Activated CD8-positive, alpha-beta memory T cell treated with anti-CD3 and anti-CD28 coated beads, Interleukin-2, amount 10 ng/mL, durations not matched to agents 7 days and 5 days (primary cell): ENCODE measurements at places on chromosomes 12 and 14.

GRCh38 chr14:76901171-76902055, 75.2 kb downstream of the LRRC74A start:
- no peak for DNase-seq
- H3K4me3 ChIP-seq, result no peak overlapping the region
- H3K27ac ChIP-seq, result no peak overlapping the region
- no peaks in the 10 kb centered on the region for H3K36me3 ChIP-seq
- H3K27me3 ChIP-seq, result peaks cover 7% of the 10 kb centered on the region

DNA sequence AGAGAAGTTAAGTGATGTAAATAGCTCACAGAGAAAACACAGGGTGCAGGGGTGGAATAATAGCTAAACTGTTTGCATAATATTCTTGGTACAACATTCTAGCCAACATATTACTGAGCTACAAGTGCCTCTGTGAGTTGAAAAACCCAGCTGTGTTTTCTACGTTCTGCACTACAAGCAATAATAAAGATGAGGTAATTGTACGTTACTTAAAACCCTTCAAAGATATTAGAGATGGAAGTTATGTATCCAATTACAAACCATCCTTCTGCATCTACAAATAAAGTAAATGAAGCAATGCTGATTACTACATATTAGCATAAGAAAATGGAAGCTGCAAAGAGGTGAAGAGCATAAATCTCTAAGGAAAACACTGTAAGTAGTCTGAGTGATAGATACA, 271.4 kb downstream of the SSPN start:
- no peak for DNase-seq
- no peak overlapping the region for H3K27ac ChIP-seq

- no peak for DNase-seq
- no peaks in the 10 kb centered on the region for H3K27me3 ChIP-seq
- H3K27ac ChIP-seq, result no peak overlapping the region
- no peak overlapping the region for H3K4me3 ChIP-seq
These were observed 155.8 kb downstream of the NTF3 start for GRCh38 chr12:5587711-5588121.

GRCh38 chr12:49698619-49699545, 8.3 kb downstream of the FMNL3 start:
- DNase-seq, result peak; percentile 79
- H3K4me3 ChIP-seq, result peak overlapping the region; percentile 66
- peaks cover 41% of the 10 kb centered on the region for H3K4me1 ChIP-seq
- H3K36me3 ChIP-seq, result no peaks in the 10 kb centered on the region
- H3K27me3 ChIP-seq, result no peaks in the 10 kb centered on the region

DNA sequence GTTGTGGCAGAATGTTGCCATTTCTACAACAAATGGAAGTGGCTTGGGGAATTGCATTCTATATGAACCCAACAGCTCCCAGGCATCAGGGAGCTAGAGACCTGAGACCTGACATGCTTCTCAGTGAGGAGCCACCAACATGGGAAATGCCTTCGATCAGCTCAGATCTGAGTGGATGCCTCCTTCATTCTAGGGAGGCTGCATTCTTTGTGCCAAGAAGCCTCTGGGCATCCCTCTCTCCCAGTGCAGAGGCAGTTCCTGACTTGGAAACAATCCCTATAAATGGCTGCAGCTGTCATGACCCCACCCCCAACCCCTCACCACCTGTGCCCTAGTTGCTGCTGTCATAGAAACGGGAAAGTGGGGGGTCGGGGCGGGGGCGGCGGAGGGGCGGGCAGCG, 196.3 kb downstream of the PPM1H start:
- peaks cover 4% of the 10 kb centered on the region for H3K27me3 ChIP-seq
- H3K27ac ChIP-seq, result no peak overlapping the region
- H3K4me3 ChIP-seq, result no peak overlapping the region
- DNase-seq, result no peak
- H3K4me1 ChIP-seq, result peaks cover 6% of the 10 kb centered on the region

- H3K27ac ChIP-seq, result no peak overlapping the region
- no peaks in the 10 kb centered on the region for H3K36me3 ChIP-seq
- H3K4me3 ChIP-seq, result no peak overlapping the region
These were observed 391.8 kb upstream of the DCN start for GRCh38 chr12:91574391-91574790.

- no peaks in the 10 kb centered on the region for H3K36me3 ChIP-seq
- peak overlapping the region; percentile 87 for H3K27ac ChIP-seq
- peak overlapping the region; percentile 94 for H3K4me3 ChIP-seq
- DNase-seq, result no peak
- H3K27me3 ChIP-seq, result no peaks in the 10 kb centered on the region
These were observed 559 bp upstream of the LMBR1L start for GRCh38 chr12:49111206-49111605.

DNA sequence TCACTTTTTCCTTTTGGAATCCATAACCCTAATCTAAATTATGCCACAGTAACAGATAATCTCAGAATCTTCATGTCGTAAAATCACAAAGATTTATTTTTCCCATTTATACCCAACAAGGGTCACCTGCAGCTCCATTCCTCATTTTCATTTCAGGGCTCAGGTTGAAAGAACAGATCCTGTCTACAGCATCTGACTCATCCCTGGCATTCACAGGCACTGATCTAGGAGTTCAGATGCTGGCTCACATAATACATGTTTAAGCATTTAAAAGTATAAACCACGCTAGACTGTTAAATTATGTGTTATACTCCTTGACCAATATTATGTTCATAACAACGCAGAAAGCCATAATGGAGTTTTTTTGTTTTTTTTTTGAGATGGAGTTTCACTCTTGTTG, 58.3 kb downstream of the STON2 start:
- H3K4me1 ChIP-seq, result no peaks in the 10 kb centered on the region
- no peak for DNase-seq
- H3K27me3 ChIP-seq, result peaks cover 23% of the 10 kb centered on the region
- H3K36me3 ChIP-seq, result no peaks in the 10 kb centered on the region
- H3K27ac ChIP-seq, result no peak overlapping the region
- no peak overlapping the region for H3K4me3 ChIP-seq

GRCh38 chr12:105899589-105899988, 239.2 kb downstream of the NUAK1 start:
- no peak overlapping the region for H3K27ac ChIP-seq
- H3K4me1 ChIP-seq, result no peaks in the 10 kb centered on the region
- no peaks in the 10 kb centered on the region for H3K27me3 ChIP-seq
- no peak for DNase-seq
- H3K36me3 ChIP-seq, result no peaks in the 10 kb centered on the region

DNA sequence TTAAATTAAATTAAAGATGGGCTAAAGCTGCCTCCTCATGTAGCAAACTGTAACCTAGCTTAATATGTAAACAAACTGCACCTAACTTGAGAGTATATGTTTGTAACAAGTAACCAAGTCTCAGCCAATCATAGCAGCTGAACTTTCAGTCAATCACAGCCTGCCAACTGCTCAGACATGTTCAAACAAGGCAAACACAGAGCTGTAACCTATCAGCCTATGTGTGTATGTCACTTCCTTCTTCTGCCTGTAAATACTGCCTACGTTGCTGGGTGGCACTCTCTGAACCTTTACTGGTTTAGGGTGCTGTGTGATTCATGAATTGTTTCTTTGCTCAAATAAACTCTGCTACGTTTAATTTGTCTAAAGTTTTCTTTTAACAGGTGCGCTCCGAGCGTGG, 2.9 kb downstream of the SERPINA6 start:
- H3K36me3 ChIP-seq, result no peaks in the 10 kb centered on the region
- H3K4me1 ChIP-seq, result no peaks in the 10 kb centered on the region
- peaks cover 5% of the 10 kb centered on the region for H3K27me3 ChIP-seq
- H3K4me3 ChIP-seq, result no peak overlapping the region
- no peak overlapping the region for H3K27ac ChIP-seq
- DNase-seq, result no peak

DNA sequence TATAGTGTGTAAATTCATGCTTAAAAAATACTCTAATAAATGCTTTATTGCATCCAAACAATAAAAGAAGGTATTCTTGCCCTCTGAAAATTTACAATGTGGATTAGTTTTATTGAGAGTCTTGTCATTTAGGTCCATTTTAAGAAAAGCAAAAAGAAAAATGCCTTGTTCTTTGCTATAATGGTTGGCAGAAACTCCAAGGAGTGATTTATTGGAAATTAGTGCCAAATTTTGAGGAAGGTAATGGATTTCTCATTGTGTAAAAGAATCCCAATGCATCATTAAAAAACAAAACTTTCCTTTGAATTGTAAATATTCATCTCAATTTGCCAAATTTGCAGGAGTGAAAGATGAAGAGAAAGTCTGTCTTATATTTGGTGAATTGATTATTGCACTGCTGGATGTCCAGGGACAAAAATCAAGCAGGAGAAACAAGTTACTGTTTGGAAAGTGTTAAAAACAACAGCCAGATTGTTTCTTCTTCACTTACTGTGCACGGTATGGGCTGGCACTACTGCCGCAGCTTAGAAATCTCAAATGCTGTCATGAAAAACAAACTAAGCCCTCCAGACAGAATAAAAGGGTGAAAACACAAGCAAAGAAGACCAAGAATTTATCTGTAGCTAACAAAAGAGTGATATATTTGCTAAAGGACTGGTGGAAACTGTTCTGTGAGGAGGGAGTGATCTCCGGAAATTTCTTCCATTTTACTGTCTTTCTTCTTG, 511.7 kb downstream of the TMTC2 start:
- H3K4me1 ChIP-seq, result no peaks in the 10 kb centered on the region
- no peak overlapping the region for H3K27ac ChIP-seq
- H3K36me3 ChIP-seq, result no peaks in the 10 kb centered on the region
- H3K4me3 ChIP-seq, result no peak overlapping the region

- no peak for DNase-seq
- no peak overlapping the region for H3K27ac ChIP-seq
- peaks cover 5% of the 10 kb centered on the region for H3K4me1 ChIP-seq
- no peaks in the 10 kb centered on the region for H3K36me3 ChIP-seq
- no peak overlapping the region for H3K4me3 ChIP-seq
These were observed 10.9 kb downstream of the PELI2 start for GRCh38 chr14:56129092-56129491.

DNA sequence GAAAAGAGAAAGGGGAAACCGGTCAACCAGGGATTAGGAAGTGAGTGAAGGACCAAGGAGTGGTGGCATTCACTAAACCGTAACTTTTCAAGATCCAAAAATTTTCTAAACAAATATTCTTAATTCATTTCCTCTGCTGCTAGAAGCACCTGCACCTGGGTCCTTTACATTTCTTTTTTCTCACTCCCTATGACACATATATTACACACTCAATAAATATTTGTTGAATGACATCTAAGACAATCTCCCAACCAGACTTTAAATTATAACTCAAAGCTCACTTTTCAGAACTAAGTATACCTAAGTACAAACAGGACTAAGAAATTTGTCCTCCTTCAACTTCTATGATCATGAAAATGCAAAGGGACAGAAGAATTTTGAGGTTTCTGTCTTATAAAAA, 11.1 kb downstream of the TTC5 start:
- no peaks in the 10 kb centered on the region for H3K27me3 ChIP-seq
- H3K4me1 ChIP-seq, result peaks cover 8% of the 10 kb centered on the region
- no peak overlapping the region for H3K4me3 ChIP-seq
- peaks cover 43% of the 10 kb centered on the region for H3K36me3 ChIP-seq
- DNase-seq, result no peak
- H3K27ac ChIP-seq, result no peak overlapping the region

DNA sequence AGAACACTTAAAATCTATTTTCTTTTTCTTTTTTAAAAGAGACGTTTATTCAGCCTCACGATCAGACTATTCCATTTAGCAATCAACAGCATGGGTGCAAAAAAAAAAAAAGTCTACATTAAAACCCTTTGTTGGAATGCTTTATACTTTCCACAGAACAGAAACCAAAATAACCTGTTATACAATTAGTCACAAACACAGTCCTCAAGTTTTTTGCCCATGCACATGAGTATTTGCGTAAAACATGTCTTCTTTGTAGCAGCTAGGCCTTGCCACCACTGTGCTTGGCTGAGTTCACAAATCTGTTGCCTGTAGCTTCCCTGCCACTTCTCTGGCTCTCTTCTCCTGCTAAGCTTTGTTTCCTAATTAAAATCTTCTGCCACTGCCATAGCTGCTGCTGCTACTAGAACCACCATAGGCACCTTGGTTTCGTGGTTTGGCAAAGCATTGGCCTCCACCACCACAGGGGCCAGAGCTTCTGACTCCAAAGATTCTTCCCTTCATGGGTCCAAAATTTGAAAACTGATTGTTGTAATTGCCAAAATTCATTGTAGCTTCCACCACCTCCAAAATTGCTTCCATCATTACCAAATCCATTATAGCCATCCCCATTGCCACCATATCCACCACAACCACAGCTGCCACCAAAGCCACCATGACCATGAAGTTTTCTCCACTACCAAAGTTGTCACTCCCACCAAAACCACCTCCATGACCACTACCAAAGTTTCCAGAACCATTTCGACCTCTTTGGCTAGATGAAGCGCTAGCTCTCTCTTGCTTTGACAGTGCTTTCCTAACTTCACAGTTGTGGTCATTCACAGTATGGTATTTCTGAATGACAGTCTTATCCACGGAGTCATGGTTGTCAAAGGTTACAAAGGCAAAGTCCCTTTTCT, 38.1 kb downstream of the KLRG1 start:
- H3K4me3 ChIP-seq, result peak overlapping the region; percentile 53
- DNase-seq, result peak; percentile 65
- H3K27ac ChIP-seq, result peak overlapping the region; percentile 85
- H3K27me3 ChIP-seq, result peaks cover 7% of the 10 kb centered on the region
- H3K4me1 ChIP-seq, result peaks cover 18% of the 10 kb centered on the region
- H3K36me3 ChIP-seq, result peaks cover 8% of the 10 kb centered on the region

- peak; percentile 49 for DNase-seq
- no peaks in the 10 kb centered on the region for H3K27me3 ChIP-seq
- peak overlapping the region; percentile 95 for H3K4me3 ChIP-seq
- peaks cover 35% of the 10 kb centered on the region for H3K4me1 ChIP-seq
These were observed 1.3 kb downstream of the ARID4A start for GRCh38 chr14:58299401-58300330.

GRCh38 chr14:100442498-100443490, 119.7 kb downstream of the SLC25A47 start:
- no peaks in the 10 kb centered on the region for H3K27me3 ChIP-seq
- H3K36me3 ChIP-seq, result no peaks in the 10 kb centered on the region
- H3K4me1 ChIP-seq, result peaks cover 41% of the 10 kb centered on the region

DNA sequence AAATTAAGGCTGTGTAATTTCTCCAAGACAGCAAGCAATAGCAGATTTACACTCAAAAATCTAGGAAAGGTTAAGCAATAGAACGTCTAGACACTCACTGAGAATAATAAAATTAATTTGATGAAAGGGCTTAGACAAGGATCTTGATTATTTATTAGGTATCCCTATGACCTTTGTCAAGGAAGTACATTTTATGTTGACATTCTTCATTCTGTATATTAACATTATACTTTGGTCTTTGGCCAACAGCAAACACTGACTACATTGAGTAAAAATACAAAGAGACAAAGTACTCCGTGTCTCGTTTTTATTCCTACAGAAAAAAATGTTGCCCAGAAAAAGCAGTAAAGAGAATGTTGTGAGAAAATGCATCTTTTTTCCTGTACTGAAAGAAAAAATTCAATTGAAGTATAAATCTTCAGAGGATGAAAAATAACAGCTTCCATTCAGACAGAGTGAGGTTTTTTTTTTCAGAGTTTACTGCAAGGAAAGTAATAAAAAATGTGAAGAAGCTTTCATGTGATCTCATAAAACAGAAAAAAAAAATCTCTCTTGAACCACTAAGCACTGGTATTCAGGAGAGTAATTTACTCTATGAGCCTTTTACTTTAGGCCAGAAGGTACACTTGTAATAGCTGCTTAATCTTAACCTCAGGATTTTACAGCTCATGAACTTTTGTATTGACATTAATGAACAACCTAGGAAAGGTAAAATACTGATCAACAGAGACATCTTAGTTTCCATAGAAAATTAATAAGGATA, 605.0 kb downstream of the FSCB start:
- no peak for DNase-seq
- H3K4me1 ChIP-seq, result no peaks in the 10 kb centered on the region
- no peaks in the 10 kb centered on the region for H3K27me3 ChIP-seq
- no peaks in the 10 kb centered on the region for H3K36me3 ChIP-seq
